ENCODE measurements at places on chromosomes 3 and 15.

DNA sequence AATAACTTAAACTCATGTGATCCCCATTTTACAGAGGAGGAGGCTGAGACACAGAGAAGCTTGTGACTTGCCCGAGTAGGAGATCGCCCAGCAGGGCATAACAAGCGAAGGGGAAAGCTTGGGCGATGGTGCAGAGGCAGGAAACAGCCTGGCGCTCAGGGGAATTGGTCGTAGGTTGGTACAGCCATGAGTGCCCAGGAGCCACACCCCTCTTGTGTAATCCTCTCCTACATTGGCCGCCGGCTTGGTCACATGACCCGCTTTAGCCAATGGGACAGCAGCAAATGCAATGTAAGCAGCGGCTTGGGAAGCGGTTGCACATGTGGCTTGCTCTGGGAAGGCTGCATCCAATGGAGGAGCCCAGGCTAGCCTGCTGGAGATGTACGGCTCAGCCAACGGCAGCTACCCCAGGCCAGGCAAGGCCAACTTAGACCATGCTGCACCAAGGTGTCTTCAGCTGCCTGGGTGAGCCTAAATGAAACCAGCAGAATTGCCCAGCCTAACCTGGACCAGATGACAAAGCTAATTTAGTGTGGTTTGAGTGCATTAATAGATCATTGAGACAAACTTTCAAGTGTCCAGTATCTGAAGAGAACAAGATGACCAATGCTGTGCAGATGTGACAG lies 50.3 kb upstream of the SLC6A6 start:
- DNase-seq, result no peak

GRCh38 chr15:29021857-29022256 lies 136.1 kb downstream of the APBA2 start:
- no peak for DNase-seq

GRCh38 chr15:71562251-71562650 lies 248.1 kb upstream of the NR2E3 start:
- no peak for DNase-seq

- no peak for DNase-seq
Measured at GRCh38 chr3:185713015-185713414, 111.8 kb downstream of the IGF2BP2 start.

DNA sequence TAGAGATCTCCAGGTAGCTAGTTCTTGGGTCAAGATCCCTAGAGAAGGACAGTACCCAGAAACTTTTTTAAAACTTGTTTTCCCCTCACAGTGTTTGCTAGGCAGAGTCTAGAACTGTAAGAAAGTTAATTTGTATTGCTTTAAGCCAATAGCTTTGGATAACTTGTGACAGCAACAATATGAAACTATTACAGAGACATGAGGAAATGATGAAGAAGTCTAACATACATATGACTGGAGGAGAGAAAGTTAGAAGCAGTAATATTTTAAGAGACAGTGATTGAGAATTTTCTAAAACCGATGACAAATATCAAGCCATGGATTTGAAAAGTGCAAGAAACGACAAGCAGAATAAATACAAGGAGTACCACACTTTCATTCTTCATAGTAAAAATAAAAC lies 10.0 kb downstream of the HMG20A start:
- DNase-seq, result no peak

- DNase-seq, result no peak
Measured at GRCh38 chr3:115381573-115381912, 234.5 kb upstream of the ZBTB20 start.

GRCh38 chr3:195770081-195770840 lies 41.5 kb downstream of the MUC4 start:
- DNase-seq, result no peak

DNA sequence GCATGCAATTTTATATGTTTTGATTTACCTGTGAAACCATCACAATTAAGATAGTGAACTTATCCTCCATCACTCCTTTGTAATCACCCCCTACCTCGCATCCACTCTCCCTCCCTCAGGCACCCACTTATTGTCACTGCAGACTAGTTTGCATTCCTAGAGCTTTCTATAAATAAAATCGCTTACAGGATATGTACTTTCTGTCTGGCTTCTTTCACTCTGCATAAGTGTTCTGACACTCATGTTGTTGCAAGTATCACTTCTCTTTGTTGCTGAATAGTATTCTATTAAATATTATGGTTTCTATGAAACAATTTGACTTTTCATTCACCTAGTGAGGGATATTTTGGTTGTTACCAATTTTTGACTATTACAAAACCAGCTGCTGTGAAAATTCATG lies 139.3 kb downstream of the RSRC1 start:
- DNase-seq, result no peak

- DNase-seq, result no peak
Measured at GRCh38 chr15:65379986-65380385, 2.2 kb upstream of the IGDCC3 start.

- no peak for DNase-seq
Measured at GRCh38 chr15:93819826-93820225, 411.5 kb upstream of the MCTP2 start.

- DNase-seq, result no peak
Measured at GRCh38 chr3:99624496-99625236, 13.7 kb upstream of the COL8A1 start.

DNA sequence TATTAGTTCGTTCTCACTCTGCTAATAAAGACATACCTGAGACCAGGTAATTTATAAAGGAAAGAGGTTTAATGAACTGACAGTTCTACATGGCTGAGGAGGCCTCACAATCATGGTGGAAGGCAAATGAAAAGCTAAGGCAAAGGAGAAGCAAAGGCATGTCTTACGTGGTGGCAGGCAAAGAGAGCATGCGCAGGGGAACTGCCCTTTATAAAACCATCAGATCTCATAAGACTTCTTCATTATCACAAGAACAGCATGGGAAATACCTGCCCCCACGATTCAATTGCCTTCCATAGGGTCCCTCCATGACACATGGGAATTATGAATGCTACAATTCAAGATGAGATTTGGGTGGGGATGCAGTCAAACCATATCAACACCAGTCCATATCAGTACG lies 133.5 kb downstream of the ZNF621 start:
- no peak for DNase-seq

- peak; percentile 17 for DNase-seq
Measured at GRCh38 chr3:104102386-104102785, 1264.3 kb upstream of the ALCAM start.

- no peak for DNase-seq
Measured at GRCh38 chr15:94411285-94411684, 179.9 kb downstream of the MCTP2 start.

- DNase-seq, result no peak
Measured at GRCh38 chr3:183924543-183924942, 39.9 kb upstream of the PARL start.

GRCh38 chr3:42376344-42376798 lies 34.0 kb downstream of the LYZL4 start:
- DNase-seq, result no peak

DNA sequence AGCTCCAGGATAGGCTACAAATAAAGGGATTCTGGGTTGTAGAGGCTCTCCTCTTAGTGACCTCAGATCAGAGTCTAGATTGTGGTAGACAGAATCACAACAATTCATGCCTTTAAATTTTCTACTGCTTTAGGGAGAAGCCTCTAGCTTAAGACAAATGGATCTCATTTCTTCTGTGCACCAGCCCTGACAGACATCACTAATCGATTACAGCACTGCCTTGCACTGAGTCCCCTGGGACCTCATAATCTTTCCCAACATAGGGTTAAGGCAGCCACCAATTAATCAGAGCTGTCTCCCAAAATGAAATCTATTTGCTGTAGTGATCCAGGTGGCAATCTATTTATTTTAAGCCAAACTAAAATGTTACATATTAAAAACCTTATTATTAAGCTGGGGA lies 436.5 kb upstream of the WNT5A start:
- DNase-seq, result no peak

GRCh38 chr15:42182961-42183360 lies 25.1 kb downstream of the VPS39 start:
- DNase-seq, result no peak

DNA sequence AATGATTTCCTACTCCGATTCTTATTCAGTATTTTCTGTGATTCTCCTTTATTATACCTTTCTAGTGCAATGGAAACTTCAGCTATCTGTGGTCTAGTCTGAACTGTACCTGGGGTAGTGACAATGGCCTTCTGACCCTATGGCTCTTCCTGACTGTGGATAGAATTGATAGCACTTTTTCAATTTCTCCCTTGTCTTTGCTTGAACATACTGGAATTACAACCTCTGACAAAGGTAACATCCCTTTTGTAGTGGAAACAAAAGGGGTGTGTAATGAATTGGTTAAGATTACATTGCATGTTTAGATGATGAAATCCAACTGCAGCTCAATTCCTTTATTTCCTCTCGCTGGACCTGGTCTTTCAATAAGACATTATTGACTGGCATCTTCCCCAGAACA lies 21.0 kb upstream of the SOX2 start:
- no peak for DNase-seq

DNA sequence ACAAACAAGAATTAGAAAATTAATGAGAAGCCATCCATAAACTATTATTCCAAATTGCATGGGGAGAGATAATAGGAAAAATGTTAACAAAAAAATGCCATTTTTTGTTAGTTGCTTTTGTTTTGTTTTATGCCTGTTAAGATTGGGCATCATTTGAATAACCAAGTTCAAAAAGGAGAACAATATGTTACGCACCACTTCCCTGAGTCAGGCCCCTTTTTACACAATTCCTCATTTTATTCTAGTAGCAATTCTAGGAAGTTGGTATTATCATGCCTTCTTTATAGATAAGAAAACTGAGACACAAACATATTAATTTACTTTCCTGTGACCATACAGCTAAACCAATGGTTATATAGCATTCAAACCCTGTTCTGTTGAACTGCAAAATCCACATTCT lies 736.9 kb upstream of the CCDC54 start:
- no peak for DNase-seq

DNA sequence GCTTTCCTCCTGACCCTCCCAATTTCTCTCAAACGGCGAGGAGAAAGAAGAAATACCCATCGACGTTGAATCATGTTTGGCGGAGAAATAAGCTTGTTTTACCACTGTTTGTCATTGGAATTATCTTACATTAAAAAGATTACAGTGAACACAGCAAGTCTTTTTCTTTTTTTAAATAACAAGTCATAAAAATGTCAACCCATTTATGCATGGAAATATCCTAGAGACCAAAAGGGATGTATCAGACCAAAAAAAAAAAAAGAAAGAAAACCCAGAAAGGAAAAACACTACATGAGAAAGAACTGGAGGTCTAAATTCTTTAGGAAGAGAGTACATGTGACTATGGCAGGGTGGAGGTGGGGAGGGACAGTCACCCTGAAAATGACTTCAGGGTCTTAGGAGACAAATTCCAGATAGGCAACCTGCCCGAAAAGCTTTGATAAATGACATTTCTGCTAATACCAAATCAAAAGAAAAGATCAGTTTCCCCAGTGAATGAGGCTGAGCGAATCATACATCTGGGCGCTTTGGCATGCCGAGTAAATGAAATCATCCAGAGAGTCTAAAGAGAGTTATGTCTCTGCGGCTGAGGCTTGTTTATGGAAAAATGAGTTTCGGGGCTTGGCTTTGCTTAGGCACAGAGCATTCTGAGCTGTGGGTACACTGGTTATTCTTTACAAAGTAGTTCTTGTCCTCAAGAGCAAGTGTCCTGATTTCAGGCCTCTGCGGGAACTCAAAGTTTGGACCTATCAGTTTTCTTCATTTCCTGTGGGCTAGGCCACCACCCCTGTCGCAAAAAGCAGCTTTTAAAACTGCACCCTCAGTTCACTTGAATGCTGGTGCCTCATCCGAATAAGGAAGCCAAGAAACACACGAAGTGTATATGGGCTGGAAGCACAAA lies 110.1 kb upstream of the TGFBR2 start:
- DNase-seq, result no peak

GRCh38 chr3:123702720-123703119 lies 117.9 kb upstream of the HACD2 start:
- DNase-seq, result no peak

DNA sequence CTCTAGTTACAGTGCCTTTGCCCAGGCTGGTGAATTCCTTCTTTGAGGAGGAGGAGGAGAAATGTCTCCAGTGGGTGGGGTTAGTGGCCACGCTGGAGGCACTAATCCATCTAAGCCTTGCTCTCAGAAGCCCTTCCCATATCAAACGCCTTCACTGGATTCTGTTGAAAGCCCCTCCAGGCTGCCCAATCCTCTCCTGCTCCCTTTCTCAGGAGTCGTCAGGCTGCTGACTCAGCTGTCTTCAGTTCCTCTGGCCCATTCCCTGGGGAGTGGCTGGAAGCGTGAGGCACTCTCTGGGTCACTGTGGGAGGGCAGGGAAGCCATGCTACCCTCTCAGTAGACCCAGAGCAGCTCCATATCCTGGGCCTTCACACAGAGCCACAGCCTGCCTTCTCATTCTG lies 2.7 kb downstream of the AP2M1 start:
- DNase-seq, result no peak

- DNase-seq, result no peak
Measured at GRCh38 chr15:41161736-41162135, 45.7 kb upstream of the INO80 start.

- no peak for DNase-seq
Measured at GRCh38 chr15:25541228-25541627, 102.4 kb upstream of the UBE3A start.

DNA sequence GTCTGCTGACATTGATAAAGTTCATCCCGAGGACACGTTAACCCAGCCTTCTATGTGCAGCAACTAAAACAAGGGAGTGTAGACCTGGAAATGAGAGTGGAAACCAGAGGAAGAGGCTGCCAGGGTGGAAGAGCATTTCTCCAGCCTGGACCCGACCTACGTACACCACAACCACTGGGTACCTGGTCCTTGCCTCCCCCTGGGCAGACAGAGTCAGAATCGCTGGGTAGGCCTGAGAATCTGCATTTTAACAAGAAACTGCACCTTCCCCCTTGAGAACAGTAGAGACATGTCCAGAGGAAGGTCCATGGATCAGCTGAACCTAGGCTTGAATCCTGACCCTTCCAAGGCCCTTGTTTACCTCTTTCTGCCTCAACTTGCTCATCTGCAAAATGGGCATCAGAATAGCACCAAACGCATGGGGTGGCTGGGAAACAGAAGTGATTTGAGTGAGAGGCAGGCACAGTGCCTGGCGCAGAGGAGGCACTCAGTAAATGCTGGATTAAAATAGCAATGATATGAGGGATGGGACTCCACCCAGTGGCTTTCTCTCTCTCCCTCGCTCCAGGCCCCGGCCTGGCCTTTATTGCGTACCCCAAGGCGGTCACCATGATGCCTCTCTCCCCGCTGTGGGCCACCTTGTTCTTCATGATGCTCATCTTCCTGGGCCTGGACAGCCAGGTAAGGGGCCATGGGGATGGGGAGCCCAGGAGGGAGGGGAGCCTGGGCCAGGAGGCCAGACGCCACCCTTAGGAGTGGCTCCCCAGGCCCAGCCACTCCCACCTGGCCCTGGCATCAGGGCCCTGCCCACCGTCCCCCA lies 66.9 kb upstream of the SLC6A1 start:
- no peak for DNase-seq

DNA sequence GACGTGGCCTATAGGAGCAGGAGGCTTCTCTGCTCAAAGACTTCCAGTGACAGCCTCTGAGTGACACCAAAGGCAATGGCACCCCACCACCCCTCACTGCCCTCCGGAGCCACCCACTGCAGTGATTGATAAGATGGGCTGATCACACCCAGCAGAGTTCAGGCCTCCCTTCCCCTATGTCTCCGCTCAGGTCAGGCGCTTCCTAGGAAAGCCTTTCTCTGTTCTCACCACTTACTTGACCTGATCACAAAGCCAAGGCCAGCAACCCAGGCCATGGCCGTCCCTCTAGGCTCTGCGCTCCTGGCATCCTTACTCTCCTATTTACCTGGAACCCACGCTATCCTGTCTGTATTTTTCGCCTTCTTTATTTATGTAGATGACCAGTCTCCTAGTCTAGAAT lies 282.3 kb downstream of the OCA2 start:
- no peak for DNase-seq

Data from NCI-H2029 treated with DMSO at 0.1 percent for 48 hours (cell line).